IMR-90 (cell line): ENCODE measurements at places on chromosomes 5 and 9. TPM values are rescaled to one million over a fixed set of nuclear protein-coding genes. Genes with fewer than 3 reads are reported as not detected.
A peak's percentile ranks its signal among the peaks of the same experiment; 100 is the strongest.

ROR2 gene
- polyA plus RNA-seq: 3.5 and 4.8 TPM in 2 replicates

ANP32B gene
- 40.7 and 46.8 TPM in 2 replicates for polyA plus RNA-seq

SRD5A1 gene
- polyA plus RNA-seq: 18.2 and 20.5 TPM in 2 replicates

PCDHB13 gene
- polyA plus RNA-seq: 0.26 and 0.27 TPM in 2 replicates

CTSV gene
- polyA plus RNA-seq: 0.53 and 0.75 TPM in 2 replicates

- no peaks in the 10 kb centered on the region for H3K27me3 ChIP-seq
- H3K36me3 ChIP-seq: no peaks in the 10 kb centered on the region
- H3K4me3 ChIP-seq: no peak overlapping the region
- H3K27ac ChIP-seq: no peak overlapping the region
- H3K4me1 ChIP-seq: no peaks in the 10 kb centered on the region
These were observed 174.6 kb upstream of the GRAMD2B start for GRCh38 chr5:126248611-126249010.

GRCh38 chr9:33131790-33132772 is 35.1 kb downstream of the B4GALT1 start:
- H3K4me3 ChIP-seq: no peak overlapping the region
- peaks cover 9% of the 10 kb centered on the region for H3K4me1 ChIP-seq
- peaks cover 38% of the 10 kb centered on the region for H3K36me3 ChIP-seq
- peak overlapping the region; percentile 23 for H3K27ac ChIP-seq
- DNase-seq: peak; percentile 90
- H3K27me3 ChIP-seq: no peaks in the 10 kb centered on the region

GRCh38 chr5:169281625-169282024 is 19.3 kb downstream of the SLIT3 start:
- H3K4me3 ChIP-seq: no peak overlapping the region
- no peak for DNase-seq
- no peaks in the 10 kb centered on the region for H3K27me3 ChIP-seq

- H3K36me3 ChIP-seq: peaks cover 27% of the 10 kb centered on the region
- H3K27ac ChIP-seq: no peak overlapping the region
- peaks cover 2% of the 10 kb centered on the region; the same call in 1 of the 2 replicates for H3K4me1 ChIP-seq
- no peaks in the 10 kb centered on the region for H3K27me3 ChIP-seq
These were observed 55.3 kb upstream of the SARDH start for GRCh38 chr9:133793471-133793870.

DNA sequence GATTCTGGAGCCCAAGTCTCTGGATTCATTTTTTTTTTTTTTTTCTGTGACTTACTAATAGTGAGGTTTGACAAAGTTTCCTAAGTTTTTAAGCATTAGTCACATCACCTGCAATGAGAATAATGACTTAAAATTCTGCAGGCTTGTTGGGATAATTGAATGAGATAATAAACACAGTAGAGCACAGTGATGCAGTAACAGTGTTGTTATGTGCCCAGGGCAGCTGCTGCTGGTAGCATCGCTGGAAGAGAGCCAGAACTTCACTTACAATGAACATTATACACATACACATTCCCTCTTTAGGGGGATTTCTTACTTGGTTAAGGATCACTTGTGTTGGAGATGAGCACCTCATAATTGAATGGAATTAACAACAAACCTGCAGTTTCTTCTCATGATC is 78.9 kb downstream of the ALDH7A1 start:
- H3K36me3 ChIP-seq: no peaks in the 10 kb centered on the region
- H3K27me3 ChIP-seq: no peaks in the 10 kb centered on the region
- DNase-seq: peak; percentile 92

DNA sequence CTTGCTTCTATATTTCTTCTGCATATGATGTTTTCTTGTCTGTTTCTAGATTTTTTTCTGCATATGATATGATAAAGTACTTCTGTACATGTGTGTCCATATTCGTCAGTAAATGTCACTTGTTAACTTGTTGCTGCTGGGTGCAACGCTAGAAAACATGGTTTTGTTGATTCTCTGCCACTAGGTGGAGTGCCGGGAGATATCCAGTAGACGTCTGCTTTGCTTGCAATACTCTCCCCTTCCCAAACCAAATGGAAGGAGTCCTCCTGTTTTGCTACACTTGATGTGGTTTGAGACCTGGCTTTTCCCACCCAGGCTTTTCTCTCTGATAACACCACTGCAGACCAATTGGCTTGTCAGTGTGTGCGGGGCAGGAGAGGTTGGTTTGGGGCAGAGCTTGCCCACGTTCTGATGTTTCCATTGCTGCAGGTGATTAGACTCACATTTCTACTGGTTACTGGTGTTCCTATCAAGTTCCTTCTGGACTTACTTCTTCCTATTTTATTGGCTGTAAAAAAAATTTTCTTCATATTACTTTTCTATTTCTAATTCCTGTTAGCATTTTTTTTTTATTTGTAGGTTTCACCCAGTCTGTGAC is 900.0 kb upstream of the CDH10 start:
- no peak for DNase-seq
- no peaks in the 10 kb centered on the region for H3K36me3 ChIP-seq
- H3K4me1 ChIP-seq: no peaks in the 10 kb centered on the region
- no peaks in the 10 kb centered on the region for H3K27me3 ChIP-seq

DNA sequence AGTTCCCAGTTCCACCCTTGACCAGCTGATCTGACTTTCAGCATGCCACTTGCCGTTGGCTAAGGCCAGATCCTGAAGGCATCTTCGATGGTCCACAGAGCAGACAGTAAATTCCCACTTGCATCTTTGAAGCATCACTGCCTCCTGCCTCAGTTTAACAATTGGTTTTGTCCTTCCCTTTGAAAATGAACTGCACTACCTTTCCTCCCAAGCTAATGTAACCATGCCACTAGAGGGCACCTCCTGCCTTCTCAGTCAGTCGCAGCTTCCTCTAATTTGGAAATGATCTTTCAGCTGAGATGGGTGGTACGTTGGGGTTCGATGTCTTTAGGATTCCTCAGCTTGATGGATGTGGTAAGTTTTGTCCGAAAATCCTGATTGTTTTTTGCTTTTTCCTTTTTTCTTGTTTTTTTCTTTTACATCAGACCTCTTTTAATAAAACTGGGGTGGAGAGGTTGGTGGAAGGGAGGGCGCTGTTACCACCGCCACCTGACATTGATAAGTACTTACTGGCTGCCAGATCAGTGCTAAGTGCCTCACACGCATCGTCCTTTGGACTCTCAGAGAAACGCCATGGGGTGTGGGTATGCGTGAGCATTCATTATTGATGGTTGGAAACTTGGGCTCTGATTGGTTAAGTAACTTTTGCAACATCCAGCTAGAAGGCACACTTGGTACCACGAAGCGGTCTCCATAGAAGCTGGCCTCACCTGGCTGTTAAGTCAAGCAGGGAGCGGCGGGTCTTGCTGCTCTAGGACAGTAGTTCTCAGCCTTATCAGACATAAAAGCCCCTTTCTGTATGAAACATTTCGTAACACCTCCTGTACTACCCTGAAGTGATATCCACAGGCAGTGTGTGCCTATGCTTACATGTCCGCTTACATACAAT is 16.9 kb downstream of the PTTG1 start:
- no peaks in the 10 kb centered on the region for H3K36me3 ChIP-seq
- peak; percentile 60 for DNase-seq
- peak overlapping the region; percentile 20 for H3K4me3 ChIP-seq
- no peak overlapping the region for H3K27ac ChIP-seq
- peaks cover 3% of the 10 kb centered on the region; the same call in 1 of the 2 replicates for H3K4me1 ChIP-seq

DNA sequence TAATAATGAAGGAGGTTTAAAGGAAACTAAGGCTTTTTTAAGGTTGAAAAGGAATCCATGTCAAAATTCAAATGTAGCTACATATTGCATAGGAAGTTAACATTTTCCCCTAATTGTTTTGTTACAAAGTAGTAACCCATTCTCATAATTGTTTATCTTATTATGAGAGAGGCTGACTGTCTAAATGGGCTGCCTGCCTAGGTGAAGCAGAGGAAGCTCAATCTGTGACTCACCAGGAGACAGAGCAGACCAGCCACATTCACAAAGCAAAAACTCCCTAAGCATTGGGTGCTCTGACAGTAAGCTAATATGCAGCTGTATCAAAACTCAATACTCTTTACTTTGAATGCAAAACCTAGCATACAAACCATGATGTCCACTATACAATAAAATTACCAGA is 208.5 kb downstream of the ROR2 start:
- no peak overlapping the region for H3K4me3 ChIP-seq
- H3K4me1 ChIP-seq: peaks cover 2% of the 10 kb centered on the region; the same call in 1 of the 2 replicates
- DNase-seq: peak; percentile 93
- no peaks in the 10 kb centered on the region for H3K27me3 ChIP-seq
- H3K27ac ChIP-seq: no peak overlapping the region
